ENCODE measurements at places on chromosomes 5 and 9.

DNA sequence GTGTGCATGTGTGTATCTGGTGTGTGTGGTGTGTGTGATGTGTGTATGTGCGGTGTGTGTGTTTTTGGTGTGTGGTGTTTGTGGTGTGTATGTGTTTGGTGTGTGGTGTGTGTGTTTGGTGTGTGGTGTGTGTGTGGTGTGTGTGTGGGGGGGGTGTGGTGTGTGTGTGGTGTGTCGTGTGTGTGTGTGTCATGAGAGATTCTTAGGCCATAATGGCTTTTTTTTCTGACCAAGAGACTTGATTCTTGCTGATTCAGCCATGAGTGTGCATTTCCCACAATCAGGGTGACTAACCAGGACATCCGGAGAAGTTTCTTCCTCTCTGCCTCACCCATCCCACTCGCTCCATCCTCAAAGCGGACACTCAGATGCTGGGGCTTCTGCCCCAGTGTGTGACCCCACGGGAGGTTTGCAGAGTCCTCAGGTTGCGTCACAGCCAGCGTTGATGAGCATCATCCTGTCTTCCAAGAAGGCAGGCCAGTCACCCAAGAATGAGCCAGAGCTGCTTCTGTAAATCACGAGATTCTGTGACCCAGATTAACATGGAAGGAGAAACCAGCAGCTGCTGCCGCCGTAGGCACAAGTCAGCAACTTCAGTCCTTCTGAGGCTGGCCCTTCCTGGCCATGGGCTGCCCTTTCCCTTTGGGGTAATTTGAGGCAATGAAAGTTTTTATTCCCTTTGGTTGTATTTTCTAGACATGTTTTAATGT, 12.5 kb upstream of the CTSL start:
- DNase-seq, result no peak

DNA sequence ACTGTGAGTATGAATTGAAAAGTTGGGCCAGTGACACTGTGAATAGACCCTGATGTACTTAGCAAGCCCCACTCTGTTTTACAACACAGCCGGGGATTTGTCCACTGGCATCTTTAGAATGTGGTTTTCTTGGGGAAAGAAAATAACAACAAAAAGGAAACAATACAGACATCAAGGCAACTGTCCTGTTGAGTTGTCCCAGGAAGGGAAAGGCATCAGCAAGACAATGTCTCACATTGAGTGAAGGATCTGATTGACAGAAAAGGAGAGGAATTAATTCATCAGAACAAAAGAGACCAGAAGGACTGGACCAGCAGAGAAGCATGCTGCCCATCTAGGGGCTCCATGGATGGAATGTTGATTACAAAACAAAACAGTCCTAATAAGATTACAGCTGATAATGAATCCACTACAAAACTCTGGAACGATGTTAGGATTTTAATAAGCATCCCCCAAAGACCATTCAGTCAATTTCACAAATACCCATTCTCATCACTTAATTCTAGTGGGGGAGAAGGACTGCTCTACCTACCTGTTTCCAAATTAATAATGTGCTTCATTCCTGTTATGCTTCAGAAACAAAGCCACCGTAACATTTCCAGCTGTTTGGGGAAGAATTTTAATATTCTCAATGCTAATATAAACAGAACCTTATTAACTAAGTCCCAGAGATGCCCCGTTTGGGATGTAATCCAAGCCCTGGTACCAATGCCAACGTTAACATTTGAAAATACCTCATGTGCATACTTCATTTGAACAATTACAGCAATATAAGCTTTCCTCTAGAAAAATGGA, 298.0 kb downstream of the SPOCK1 start:
- no peak for DNase-seq

DNA sequence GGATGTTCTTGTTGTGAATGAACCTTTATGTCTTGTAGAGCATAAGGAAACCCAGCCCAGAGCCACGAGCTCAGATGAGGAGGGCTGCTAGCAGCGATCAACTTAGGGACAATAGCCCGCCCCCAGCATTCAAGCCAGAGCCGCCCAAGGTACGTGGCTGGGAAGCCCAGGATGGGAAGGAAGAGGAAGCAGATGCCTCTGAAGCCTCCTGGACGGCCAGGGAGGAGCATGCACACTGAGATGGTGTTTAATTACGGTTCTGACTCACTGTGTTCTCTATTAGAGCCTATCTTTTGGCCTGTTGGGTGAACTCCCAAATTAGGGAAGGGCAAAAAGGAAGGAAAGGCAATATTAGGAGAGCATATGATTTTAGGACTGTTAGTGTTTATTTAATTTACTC, 75.3 kb downstream of the TJP2 start:
- no peak for DNase-seq

DNA sequence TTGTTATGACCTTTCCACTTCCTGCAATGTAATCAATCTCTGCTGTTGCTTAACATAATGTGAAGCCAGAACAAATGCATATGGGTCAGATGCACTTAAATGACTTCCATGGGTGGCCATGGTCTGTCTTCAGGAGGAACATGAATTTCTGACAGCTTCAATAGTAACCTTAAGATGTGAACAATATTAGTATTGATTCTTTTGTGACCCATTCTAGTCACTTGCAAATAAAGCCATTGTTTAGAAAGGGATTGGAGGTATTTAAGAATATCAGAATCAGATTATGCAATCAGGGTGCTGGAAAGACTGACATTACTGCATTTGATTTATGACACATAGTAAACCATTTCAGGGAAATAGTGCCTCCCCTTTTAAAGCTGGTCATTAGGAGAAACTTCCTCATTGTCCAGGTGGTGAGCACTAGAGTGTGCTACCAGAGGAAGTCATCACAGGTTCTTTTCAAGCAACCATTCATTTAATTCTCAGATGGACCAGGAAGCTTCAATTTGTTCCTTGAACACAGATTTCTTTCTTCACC, 32.1 kb downstream of the GRIN3A start:
- no peak for DNase-seq

GRCh38 chr5:113985505-113985904, 376.4 kb upstream of the KCNN2 start:
- DNase-seq, result no peak

DNA sequence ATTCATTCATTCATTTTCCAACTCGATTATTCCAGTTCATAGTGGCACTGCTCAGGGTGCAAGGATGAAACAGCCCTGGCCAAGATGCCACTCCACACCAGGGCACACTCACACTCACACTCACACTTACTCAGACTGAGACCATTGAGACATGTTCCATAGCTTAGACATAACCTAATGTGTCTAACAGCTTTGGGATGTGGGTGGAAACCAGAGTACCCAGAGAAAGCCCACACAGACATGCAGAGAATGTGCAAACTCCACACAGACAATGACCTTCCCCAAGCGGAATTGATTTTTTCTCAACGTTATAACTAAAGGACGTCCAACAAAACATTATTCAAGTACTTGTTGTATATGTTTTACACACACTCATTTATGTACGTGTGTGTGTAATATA, 1363.5 kb downstream of the EFNA5 start:
- DNase-seq, result no peak

- DNase-seq, result no peak
Measured at GRCh38 chr9:101504188-101504587, 29.5 kb upstream of the RNF20 start.

DNA sequence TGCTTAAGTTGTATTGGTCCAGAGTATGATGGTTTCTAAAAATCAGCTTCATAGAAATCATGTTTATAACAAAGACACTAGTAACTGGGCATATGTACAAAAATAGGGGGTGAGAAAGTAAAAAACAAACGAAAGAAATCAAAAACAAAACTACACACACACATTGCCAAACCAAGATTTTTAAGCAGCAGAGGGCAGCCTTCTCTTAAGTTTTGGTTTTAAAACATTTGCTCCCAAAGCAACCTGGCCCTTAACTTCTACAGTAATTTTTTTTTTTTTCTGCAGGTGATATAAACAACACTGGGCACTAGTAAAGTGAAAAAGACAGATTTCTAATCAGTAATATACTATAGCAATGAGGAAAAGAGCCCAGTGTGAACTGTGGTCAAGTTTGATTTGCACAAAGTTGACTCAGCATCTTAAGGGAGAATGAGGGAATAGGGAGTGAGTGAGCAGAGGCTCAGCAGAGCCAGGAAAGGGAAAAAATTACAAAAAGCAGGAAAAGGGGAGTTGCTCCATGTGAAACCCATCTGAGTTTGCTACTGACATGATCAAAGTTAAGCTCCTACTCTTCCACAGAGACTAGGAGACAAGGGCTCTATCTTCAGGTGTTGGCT, 13.4 kb upstream of the GAPT start:
- no peak for DNase-seq

Measured in DND-41 (cell line).